Regular cardiac myocyte (primary cell): ENCODE measurements at places on chromosomes 3 and 15. TPM values are rescaled to one million over a fixed set of nuclear protein-coding genes. Genes with fewer than 3 reads are reported as not detected.

The LNP1 gene
- 3.5 and 5.9 TPM in 2 replicates for total RNA-seq

The FBXW12 gene
- 0.28 TPM in 1 of 2 replicates, not detected in the other for total RNA-seq

The KNL1 gene
- total RNA-seq = 2.5 and 24.7 TPM in 2 replicates

The HYAL1 gene
- 0.96 and 2.5 TPM in 2 replicates for total RNA-seq

The CCDC39 gene
- not detected in 2 replicates for total RNA-seq

The SLC25A36 gene
- 41.6 and 118 TPM in 2 replicates for total RNA-seq

The FBXL22 gene
- total RNA-seq = 0.58 and 2.0 TPM in 2 replicates

The KLHL40 gene
- not detected in 2 replicates for total RNA-seq

The CPNE9 gene
- total RNA-seq = 0.19 TPM in 1 of 2 replicates, not detected in the other

The GOLGA8N gene
- 1.3 and 9.3 TPM in 2 replicates for total RNA-seq

The HLTF gene
- 57.1 and 91.9 TPM in 2 replicates for total RNA-seq

The TMEM207 gene
- total RNA-seq = not detected in 2 replicates

The SRGAP3 gene
- 2.5 and 9.3 TPM in 2 replicates for total RNA-seq

The UPK1B gene
- 0.19 and 2.8 TPM in 2 replicates for total RNA-seq

The ALDH1A2 gene
- 4.5 and 8.8 TPM in 2 replicates for total RNA-seq

The SERINC4 gene
- not detected in 2 replicates for total RNA-seq

The RAD51 gene
- total RNA-seq = 1.1 and 14.2 TPM in 2 replicates

The SCAANT1 gene
- not detected in 2 replicates for total RNA-seq

The COL6A5 gene
- total RNA-seq = not detected in 2 replicates

The CYP11A1 gene
- total RNA-seq = 0.28 and 0.38 TPM in 2 replicates

The CCDC14 gene
- 25.3 and 28.5 TPM in 2 replicates for total RNA-seq

The PRSS50 gene
- not detected in 2 replicates for total RNA-seq

The EPHB1 gene
- 0.56 and 1.5 TPM in 2 replicates for total RNA-seq

The REC114 gene
- not detected in 2 replicates for total RNA-seq

The FAM3D gene
- not detected in 2 replicates for total RNA-seq

The SLC4A7 gene
- 245 and 271 TPM in 2 replicates for total RNA-seq

The IGF2BP2 gene
- total RNA-seq = 28.6 and 36.1 TPM in 2 replicates

The DCLK3 gene
- under 0.01 and 0.58 TPM in 2 replicates for total RNA-seq

The PCCB gene
- 51.9 and 57.5 TPM in 2 replicates for total RNA-seq

The COLQ gene
- under 0.01 and 0.28 TPM in 2 replicates for total RNA-seq

The SYNPR gene
- not detected in 2 replicates for total RNA-seq

The AGTR1 gene
- total RNA-seq = 2.3 and 4.4 TPM in 2 replicates

The GTF2A2 gene
- total RNA-seq = 29.0 and 45.8 TPM in 2 replicates

The RHOV gene
- not detected in 2 replicates for total RNA-seq

The C15orf40 gene
- total RNA-seq = 7.7 and 8.7 TPM in 2 replicates

The VPS8 gene
- total RNA-seq = 42.0 and 66.5 TPM in 2 replicates

The OXNAD1 gene
- total RNA-seq = 7.9 and 11.3 TPM in 2 replicates

The LTF gene
- total RNA-seq = 0.38 and 2.0 TPM in 2 replicates

The GABRB3 gene
- total RNA-seq = 0.19 and 0.28 TPM in 2 replicates

The SOX14 gene
- total RNA-seq = not detected in 2 replicates

The ARRDC4 gene
- 11.8 and 16.3 TPM in 2 replicates for total RNA-seq

The C3orf85 gene
- not detected in 2 replicates for total RNA-seq

The MUC13 gene
- not detected in 2 replicates for total RNA-seq

The ABHD17C gene
- 7.5 and 12.1 TPM in 2 replicates for total RNA-seq

The GOLGA8S gene
- 0.19 TPM in 1 of 2 replicates, not detected in the other for total RNA-seq

The TGM5 gene
- not detected in 2 replicates for total RNA-seq

The EFCAB12 gene
- under 0.01 TPM in 1 of 2 replicates, not detected in the other for total RNA-seq
